Spinal cord (tissue), 10 donors: ENCODE measurements at places on chromosomes 1 and 21.
A peak's percentile ranks its signal among the peaks of the same experiment; 100 is the strongest.

DNA sequence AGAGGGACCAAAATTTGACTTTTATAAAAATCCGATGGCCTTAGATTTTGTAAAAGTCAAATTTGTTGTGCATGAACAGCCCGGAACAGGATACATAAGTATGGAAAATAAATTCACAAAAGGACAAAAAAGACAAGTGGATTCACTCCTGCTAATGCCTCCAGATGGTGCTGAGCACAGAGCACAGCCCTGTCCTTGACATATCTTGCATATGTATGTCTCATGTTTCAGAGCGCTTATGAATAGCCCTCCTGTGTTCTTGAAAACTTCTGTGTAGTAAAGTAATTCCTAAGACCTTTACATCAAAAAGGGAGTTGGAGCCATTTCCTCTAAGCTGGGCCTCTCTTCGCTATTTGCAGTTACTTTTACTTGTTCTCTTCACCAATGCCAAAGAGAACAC, 110.7 kb upstream of the RAB3GAP2 start:
- no peak for DNase-seq
- H3K27me3 ChIP-seq: no peaks in the 10 kb centered on the region
- H3K4me3 ChIP-seq: no peak overlapping the region
- no peaks in the 10 kb centered on the region for H3K36me3 ChIP-seq
- no peaks in the 10 kb centered on the region for H3K4me1 ChIP-seq

GRCh38 chr1:150944856-150945255, 18.7 kb downstream of the SETDB1 start:
- no peak overlapping the region for H3K27ac ChIP-seq
- H3K4me1 ChIP-seq: no peaks in the 10 kb centered on the region
- H3K36me3 ChIP-seq: peaks cover 80% of the 10 kb centered on the region
- DNase-seq: no peak
- H3K4me3 ChIP-seq: no peak overlapping the region

DNA sequence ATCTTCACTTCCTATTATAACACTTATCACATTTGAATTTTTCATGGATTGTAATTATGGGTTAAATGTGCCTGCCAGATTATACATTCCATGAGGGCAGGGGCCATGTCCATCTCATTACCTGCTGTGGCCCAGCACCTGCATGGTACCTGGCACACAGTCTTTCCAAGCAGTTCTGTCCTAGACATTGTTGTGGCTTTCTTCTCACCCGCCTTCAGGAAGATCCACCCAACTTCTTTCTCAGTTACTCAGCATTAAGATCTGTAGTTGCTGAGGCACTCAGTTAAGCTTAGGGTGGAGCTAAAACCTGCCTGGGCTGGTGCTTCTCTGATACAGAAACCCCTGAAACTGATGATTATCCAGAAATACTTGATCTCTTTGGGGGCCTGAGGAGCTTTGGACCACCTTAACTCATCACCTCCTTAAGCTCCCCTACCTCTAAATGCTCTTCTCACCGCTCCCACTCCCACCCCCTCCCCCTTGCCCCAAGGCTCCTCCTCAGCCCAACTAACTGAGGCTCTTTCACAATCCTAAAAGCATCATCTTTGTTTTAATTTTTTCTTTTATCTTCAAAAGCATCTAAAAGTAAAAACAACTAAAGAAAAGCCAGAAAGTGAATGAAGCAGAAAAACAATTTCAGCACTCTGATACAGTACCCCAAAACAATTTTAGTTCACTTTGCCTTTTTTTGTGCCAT, 190.6 kb downstream of the FGGY start:
- no peaks in the 10 kb centered on the region for H3K4me1 ChIP-seq
- no peaks in the 10 kb centered on the region for H3K27me3 ChIP-seq
- no peaks in the 10 kb centered on the region for H3K36me3 ChIP-seq
- H3K4me3 ChIP-seq: no peak overlapping the region
- H3K27ac ChIP-seq: no peak overlapping the region

DNA sequence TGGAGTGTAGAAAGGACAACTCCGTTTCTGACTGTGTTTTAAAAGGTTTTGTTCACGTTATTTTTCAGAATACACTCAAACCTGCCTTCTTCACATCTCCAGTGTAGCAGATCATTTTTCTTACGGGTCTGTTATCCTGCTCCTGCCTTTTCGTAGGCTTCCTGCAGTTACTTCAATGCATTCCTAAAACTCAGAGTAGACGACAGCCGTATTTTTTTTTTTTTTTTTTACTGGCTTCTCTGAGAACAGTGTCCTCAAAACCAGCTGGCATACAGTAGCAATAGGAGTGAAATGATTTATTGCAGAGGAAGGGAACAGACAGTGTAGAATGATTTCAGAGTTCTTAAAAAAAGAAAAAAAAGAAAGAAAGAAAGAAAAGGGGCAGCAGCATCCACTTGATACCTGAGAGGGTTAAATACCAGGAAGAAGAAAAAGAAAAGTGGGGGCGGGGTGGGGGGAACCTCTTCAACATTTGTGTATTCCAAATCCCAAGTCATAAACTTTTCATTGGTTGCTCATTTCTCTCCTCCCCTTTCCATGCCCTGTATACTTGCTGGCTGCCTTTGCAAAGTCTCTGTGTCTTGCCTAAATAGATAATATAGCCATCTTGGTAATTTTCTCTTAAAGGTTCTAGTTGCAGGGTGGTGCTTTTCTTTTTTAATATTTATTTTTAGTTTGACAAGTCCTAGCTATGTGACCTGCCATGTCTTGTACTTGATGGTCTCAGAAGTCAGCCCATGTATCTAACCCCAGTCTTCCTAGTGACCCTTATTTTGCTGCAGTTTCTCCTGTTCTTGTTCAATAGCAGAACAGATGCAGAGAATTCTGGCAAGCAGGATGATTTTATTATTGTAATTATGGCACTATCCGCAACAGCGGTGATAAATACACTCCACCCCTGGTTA, 2.8 kb downstream of the TGFB2 start:
- H3K4me1 ChIP-seq: peaks cover 16% of the 10 kb centered on the region
- H3K4me3 ChIP-seq: peak overlapping the region; percentile 87
- H3K27me3 ChIP-seq: peaks cover 4% of the 10 kb centered on the region
- no peaks in the 10 kb centered on the region for H3K36me3 ChIP-seq
- no peak for DNase-seq
- peak overlapping the region; percentile 94 for H3K27ac ChIP-seq

GRCh38 chr1:162599451-162599850, 32.8 kb upstream of the DDR2 start:
- H3K4me1 ChIP-seq: no peaks in the 10 kb centered on the region
- peaks cover 4% of the 10 kb centered on the region for H3K36me3 ChIP-seq
- no peak overlapping the region for H3K27ac ChIP-seq
- no peaks in the 10 kb centered on the region for H3K27me3 ChIP-seq
- DNase-seq: no peak

GRCh38 chr1:243291292-243291691, 35.5 kb downstream of the SDCCAG8 start:
- H3K27ac ChIP-seq: no peak overlapping the region
- no peak overlapping the region for H3K4me3 ChIP-seq
- no peaks in the 10 kb centered on the region for H3K4me1 ChIP-seq

DNA sequence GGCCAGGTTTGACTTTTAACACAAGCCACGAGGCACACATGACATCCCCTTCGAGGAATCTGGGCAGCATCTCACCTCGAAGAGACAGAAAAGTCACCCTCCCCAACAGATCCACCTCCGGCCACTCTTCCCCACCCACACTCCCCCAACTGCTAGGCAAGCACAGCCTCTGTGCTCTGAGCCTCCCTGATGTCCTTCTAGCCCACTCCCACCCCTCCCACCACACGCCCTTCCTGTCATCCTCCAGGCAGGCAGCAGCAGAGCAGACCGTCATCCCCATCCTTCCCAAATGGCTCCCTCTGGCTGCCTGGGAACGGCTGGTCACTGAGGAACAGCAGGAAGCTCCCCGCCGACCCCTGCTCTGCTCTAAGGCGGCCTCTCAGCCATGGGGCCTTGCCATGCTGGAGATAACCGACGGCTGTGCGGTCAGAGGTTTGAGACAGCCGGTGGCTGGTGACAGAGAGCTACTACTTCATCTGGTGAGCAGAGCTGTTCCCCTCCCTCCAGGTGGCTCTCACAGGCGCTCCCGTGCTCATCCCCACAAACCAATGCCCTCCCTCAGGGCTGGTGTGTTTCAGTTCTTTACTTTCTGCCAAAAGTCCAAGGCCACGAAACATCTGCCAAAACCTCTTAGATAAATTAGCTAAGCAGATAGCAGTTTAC, 25.6 kb downstream of the NPHP4 start:
- H3K4me1 ChIP-seq: peaks cover 23% of the 10 kb centered on the region
- H3K36me3 ChIP-seq: peaks cover 61% of the 10 kb centered on the region
- no peak overlapping the region for H3K27ac ChIP-seq
- no peak overlapping the region for H3K4me3 ChIP-seq
- DNase-seq: no peak
- no peaks in the 10 kb centered on the region for H3K27me3 ChIP-seq

- H3K4me1 ChIP-seq: peaks cover 30% of the 10 kb centered on the region
- peak overlapping the region; percentile 50 for H3K27ac ChIP-seq
- DNase-seq: no peak
- H3K36me3 ChIP-seq: peaks cover 17% of the 10 kb centered on the region
- H3K4me3 ChIP-seq: peak overlapping the region; percentile 16
Measured at GRCh38 chr1:155166471-155167165, 6.5 kb downstream of the KRTCAP2 start.

- H3K36me3 ChIP-seq: no peaks in the 10 kb centered on the region
- DNase-seq: no peak
- no peak overlapping the region for H3K27ac ChIP-seq
- H3K4me3 ChIP-seq: no peak overlapping the region
Measured at GRCh38 chr1:190067592-190067991, 410.1 kb downstream of the BRINP3 start.

- no peak overlapping the region for H3K27ac ChIP-seq
- DNase-seq: no peak
- H3K4me1 ChIP-seq: peaks cover 10% of the 10 kb centered on the region
- H3K36me3 ChIP-seq: no peaks in the 10 kb centered on the region
- H3K27me3 ChIP-seq: no peaks in the 10 kb centered on the region
Measured at GRCh38 chr21:38080888-38081287, 164.6 kb upstream of the KCNJ6 start.

GRCh38 chr1:3126756-3127678, 58.0 kb downstream of the PRDM16 start:
- DNase-seq: no peak
- H3K4me3 ChIP-seq: no peak overlapping the region
- peaks cover 15% of the 10 kb centered on the region for H3K36me3 ChIP-seq

DNA sequence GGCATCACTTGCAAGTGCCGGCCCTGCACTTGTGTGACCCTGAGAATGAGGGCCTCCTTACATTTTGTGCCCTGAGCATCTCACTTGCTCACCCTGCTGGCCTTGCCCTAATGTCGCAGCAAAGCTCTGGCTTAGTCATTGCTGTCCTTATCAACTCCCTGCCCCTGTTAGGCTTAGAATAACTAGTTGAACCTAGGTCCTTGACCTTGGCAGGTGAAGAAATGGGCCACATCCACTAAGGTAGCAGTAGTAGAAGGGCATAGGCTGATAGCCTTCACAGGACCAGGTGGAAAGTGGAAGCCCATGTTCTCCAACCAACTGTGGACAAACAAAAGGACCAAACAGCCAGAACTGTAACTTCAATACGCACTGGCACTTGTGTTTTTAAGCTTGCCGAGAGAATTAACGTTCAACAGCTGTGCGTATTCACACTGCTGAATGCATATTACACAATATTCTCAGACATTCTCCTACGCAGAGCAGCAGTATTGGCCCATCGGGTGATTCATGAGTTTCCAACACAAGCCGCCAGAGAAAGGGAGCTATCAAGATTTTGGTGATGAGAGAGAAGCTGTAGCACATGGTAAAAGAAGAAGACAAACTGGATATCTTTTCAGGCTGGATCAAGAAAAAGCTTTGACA, 27.7 kb upstream of the PTGFRN start:
- no peak for DNase-seq
- no peaks in the 10 kb centered on the region for H3K36me3 ChIP-seq
- H3K27me3 ChIP-seq: no peaks in the 10 kb centered on the region
- peaks cover 16% of the 10 kb centered on the region for H3K4me1 ChIP-seq
- H3K27ac ChIP-seq: no peak overlapping the region
- no peak overlapping the region for H3K4me3 ChIP-seq

- DNase-seq: no peak
- H3K27ac ChIP-seq: no peak overlapping the region
- no peaks in the 10 kb centered on the region for H3K27me3 ChIP-seq
- H3K4me3 ChIP-seq: no peak overlapping the region
- no peaks in the 10 kb centered on the region for H3K36me3 ChIP-seq
Measured at GRCh38 chr1:23684415-23684814, 7.2 kb upstream of the RPL11 start.

GRCh38 chr1:202547215-202547614, 163.0 kb downstream of the SYT2 start:
- no peaks in the 10 kb centered on the region for H3K27me3 ChIP-seq
- H3K4me1 ChIP-seq: peaks cover 2% of the 10 kb centered on the region
- DNase-seq: no peak
- no peak overlapping the region for H3K27ac ChIP-seq
- H3K36me3 ChIP-seq: no peaks in the 10 kb centered on the region

GRCh38 chr1:234246638-234247116, 126.6 kb upstream of the COA6 start:
- no peak overlapping the region for H3K4me3 ChIP-seq
- DNase-seq: no peak
- no peaks in the 10 kb centered on the region for H3K36me3 ChIP-seq
- no peak overlapping the region for H3K27ac ChIP-seq
- H3K27me3 ChIP-seq: no peaks in the 10 kb centered on the region
- peaks cover 7% of the 10 kb centered on the region for H3K4me1 ChIP-seq

- no peak overlapping the region for H3K27ac ChIP-seq
- H3K4me1 ChIP-seq: peaks cover 9% of the 10 kb centered on the region
- H3K4me3 ChIP-seq: no peak overlapping the region
- no peaks in the 10 kb centered on the region for H3K36me3 ChIP-seq
- H3K27me3 ChIP-seq: no peaks in the 10 kb centered on the region
Measured at GRCh38 chr1:226829105-226829504, 41.3 kb upstream of the PSEN2 start.

DNA sequence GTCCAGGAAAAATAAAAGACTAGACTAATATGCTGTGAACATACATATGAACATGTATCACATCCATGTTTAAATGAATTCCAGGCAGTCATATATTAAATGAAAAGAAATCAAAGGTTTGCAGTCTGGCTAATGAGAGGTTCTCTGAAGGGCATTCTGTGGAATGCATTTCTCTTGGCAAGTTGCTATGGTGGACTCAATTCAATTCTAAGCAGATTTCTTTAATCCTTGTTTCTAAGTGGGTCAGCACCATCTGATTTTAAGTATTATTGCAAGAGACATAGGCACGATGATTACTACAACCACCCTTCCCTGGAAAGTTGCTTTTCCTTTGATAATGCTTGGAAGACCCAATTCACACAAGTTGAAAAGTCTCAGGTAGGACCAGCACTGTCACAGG, 23.9 kb upstream of the ABCA4 start:
- H3K4me3 ChIP-seq: no peak overlapping the region
- H3K4me1 ChIP-seq: no peaks in the 10 kb centered on the region
- H3K27me3 ChIP-seq: no peaks in the 10 kb centered on the region
- DNase-seq: no peak
- no peaks in the 10 kb centered on the region for H3K36me3 ChIP-seq
- H3K27ac ChIP-seq: no peak overlapping the region
